Fibroblast of gingiva (primary cell): ENCODE measurements at places on chromosomes 6 and 20.

GRCh38 chr6:9399916-9400315, 964.6 kb upstream of the SLC35B3 start:
- DNase-seq = no peak

- no peak for DNase-seq
Measured at GRCh38 chr20:36672991-36673390, 27.0 kb upstream of the SLA2 start.

- no peak for DNase-seq
Measured at GRCh38 chr6:106476331-106477105, 116.0 kb downstream of the CRYBG1 start.

GRCh38 chr6:100456141-100456907, 8.4 kb downstream of the SIM1 start:
- DNase-seq = no peak

DNA sequence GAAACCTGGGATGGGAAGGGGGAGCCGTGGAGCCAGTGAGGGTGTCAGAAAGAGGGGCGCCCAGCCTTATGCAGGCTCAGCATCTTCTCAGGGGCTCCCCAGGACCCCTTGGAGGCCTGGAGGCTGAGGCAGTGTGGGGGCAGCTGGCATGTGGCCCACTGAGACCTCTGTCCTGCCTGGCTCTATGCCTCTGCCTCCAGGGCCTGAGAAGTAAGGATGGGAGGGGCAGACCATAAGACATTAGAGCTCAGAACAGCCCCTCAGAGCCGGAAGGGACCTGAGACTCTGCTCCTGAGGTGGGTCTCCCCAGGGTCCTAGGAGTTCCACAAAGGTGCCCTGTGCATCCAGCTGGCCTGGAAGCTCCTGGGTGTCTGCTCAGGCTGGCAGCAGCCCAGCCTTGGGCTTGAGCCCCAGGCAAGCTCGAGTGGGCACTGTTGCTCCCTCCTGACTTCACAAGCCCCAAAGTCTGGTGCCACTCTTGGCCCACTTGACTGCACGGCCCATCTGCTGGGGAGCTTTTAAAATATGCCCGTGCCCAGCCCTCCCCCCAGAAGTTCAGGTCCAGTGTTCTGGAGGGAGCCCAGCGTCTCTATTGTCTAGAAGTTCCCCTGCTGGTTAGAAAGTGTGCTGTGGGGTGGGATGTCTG, 126.8 kb downstream of the GRM4 start:
- no peak for DNase-seq

DNA sequence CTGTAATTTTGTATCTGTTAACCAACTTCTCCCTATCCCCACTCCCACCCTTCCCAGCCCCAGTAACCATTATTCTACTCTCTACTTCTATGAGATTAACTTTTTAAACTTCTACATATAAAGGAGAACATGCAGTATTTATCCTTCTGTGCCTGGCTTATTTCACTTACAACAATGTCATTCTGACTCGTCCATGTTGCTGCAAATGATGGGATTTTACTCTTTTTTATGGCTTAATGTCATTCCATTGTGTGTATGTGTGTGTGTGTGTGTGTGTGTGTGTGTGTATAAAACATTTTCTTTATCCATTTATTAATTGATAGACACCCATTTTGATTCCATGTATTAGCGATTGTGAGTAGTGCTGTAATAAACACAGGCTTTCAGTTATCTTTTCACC, 76.1 kb downstream of the COL19A1 start:
- DNase-seq = no peak

DNA sequence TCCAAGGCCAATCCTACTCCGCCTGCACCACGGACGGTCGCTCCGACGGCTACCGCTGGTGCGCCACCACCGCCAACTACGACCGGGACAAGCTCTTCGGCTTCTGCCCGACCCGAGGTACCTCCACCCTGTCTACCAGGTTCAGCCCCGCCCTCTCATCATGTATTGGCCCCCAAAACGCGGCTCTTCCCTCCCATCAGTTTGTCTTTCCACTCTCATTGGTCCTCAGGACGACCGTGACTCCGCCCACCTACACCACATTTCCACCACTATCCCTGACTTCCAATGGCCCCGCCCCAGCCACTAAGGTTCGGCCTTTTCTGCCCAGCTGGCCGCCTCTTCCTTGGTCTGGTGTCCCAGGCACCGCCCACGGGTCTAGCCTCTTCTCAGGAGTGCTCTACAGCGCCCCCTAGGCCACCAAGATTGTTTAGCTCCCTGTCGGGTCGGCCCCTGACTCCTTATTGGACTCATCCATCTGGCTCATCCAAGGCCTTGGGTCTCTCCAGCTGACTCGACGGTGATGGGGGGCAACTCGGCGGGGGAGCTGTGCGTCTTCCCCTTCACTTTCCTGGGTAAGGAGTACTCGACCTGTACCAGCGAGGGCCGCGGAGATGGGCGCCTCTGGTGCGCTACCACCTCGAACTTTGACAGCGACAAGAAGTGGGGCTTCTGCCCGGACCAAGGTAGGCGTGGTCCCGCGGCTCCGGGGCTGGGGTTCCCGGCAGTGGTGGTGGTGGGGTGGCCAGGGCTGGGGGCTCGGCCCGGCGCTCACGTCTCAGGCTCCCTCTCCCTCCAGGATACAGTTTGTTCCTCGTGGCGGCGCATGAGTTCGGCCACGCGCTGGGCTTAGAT, 3.1 kb downstream of the MMP9 start:
- DNase-seq = no peak

- no peak for DNase-seq
Measured at GRCh38 chr20:60113024-60113724, 155.0 kb downstream of the CDH26 start.

DNA sequence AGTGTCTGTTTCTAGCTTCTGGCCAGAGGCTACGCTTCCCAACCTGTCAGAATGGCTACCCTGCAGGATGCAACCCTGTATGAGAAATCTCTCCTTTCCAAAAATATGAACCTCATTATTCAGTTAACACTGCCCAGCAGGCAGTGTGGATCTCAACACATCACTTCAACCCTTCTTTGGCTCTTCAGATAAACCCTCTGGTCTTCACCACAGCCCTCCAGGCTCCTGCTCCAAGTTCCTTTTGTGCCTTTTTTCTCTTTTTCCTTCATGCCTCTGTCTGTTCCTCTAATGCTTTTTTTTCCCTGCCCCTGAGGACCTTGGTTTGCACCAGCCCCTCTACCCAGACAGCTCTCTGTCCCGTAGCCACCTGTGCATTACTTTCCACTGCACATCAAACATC, 207.4 kb downstream of the MYLK4 start:
- DNase-seq = no peak

GRCh38 chr6:101108286-101108685, 227.2 kb upstream of the ASCC3 start:
- DNase-seq = no peak

DNA sequence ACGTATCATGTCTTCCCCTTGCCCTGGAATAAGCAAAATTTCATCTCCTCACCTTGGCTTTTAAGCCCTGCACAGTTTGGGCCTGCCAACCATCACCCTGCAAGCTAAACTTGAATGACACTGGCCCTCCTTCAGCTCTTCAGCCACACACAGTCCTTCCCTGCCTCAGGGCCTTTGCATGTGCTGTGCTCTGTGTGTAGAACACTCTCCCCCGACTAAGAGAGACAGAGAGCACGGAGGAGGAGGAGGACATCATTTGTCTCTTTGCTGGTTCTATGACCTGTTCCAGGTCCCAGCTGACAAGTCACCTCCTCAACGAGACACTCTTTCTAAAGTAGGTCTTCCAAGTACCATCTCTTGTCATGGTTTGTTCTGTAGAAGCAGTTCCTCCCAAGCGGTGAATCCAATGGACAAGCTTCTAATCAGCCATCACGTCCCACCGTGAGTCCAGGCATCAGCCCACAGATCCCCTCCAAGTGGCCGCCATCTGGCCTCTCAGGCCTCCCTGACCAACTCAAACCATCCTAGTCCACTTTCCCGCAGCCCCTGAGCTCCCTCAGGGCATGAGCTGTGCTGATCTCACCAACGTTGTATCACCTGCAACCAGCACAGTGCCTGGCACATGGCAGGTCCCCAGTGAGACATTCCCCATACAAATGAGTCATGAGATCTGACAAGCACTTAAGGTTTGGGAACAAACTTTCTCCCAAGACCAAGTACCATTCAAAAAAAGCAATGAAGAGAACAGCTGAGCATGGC, 30.5 kb downstream of the NFATC2 start:
- DNase-seq = no peak

GRCh38 chr20:24206995-24207394, 218.4 kb upstream of the GGTLC1 start:
- DNase-seq = no peak

DNA sequence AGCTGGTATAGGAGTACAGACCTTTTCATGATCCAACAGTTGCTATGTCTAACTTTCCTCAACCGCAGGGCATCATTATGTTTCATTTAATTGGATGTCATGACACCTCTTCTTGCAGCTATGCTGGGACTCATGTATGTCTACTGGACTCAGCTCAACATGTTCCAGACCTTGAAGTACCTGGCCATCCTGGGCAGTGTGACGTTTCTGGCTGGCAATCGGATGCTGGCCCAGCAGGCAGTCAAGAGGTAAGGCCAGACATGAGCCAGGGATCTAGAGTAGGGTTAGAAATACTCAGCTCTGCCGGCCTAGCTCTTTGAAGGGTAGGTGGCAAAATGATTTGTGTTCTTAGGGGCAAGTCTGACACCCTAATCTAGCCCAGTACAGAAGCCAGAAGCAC, 25.2 kb downstream of the GHRH start:
- no peak for DNase-seq

- DNase-seq = no peak
Measured at GRCh38 chr6:107806691-107807090, 17.4 kb downstream of the SCML4 start.

- DNase-seq = no peak
Measured at GRCh38 chr6:90583179-90583835, 3.6 kb downstream of the MAP3K7 start.

- peak; percentile 38 for DNase-seq
Measured at GRCh38 chr6:20791944-20792343, 257.7 kb downstream of the CDKAL1 start.

- no peak for DNase-seq
Measured at GRCh38 chr6:470051-470900, 78.7 kb downstream of the IRF4 start.

DNA sequence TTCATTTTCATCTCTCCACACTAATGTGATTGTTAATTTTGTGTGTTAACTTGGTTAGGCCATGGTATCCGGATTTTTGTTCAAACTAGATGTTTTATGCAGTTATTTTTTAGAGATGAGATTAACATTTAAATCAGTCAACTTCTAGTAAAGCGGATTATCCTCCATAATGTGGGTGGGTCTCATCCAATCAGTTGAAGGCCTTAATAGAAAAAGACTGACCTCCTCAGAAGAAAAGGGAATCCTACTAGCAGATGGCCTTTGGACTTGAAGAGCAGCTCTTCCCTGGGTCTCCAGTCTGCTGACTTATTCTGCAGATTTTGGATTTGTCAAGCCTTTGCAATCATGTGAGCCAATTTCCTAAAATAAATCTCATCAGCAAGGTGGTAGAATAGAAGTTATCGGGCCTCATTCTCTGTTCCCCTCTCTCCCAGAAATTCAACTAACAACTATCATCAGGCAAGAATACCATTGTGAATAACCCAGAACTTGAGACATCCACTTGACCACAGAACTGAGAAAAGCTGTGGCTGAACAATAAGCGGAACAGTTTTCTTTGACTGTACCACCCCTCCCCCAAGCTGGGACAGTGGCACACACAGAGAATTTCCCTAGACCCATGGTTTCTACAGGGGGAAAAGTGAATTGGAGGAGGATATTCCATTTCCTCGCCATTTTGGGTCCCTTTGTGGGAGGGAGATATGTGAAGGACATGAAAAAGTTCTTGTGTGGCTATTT, 323.0 kb downstream of the UTRN start:
- DNase-seq = no peak

DNA sequence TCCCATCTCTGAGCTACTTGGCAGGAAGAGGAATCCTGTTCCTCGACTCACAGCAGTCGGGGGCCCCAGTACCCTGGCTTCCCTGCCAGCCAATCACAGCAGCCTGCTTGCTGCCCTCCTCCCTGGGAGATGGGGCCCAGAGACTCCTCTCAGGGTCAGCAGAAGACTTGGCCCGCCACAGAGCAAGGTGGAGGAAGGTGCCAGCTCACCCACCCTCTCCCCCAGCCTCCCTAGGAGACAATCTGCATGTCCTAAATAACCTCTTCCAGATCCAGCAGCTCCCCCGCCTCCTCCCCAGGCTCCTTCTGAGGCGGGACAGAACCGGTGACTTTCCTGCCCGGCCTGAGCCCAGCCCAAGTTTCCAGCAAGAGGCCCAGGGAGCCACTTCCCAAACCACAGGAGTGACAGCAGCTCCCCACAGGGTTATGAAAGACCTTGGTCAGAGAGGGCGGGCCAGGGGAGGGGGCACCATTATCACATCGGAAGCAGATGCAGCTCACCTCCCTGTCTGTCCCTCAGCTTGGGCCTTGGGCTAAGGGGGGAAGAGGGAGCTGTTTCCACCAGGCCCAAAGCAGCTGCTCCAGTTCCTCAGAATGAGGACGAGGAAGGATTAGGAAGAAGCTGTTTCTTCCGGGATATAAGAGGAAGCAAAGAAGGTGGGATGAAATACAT, 2.3 kb downstream of the CCND3 start:
- peak; percentile 76 for DNase-seq

GRCh38 chr6:53992522-53992921, 118.7 kb upstream of the MLIP start:
- no peak for DNase-seq

GRCh38 chr6:12909833-12910232, 193.3 kb downstream of the PHACTR1 start:
- DNase-seq = no peak

DNA sequence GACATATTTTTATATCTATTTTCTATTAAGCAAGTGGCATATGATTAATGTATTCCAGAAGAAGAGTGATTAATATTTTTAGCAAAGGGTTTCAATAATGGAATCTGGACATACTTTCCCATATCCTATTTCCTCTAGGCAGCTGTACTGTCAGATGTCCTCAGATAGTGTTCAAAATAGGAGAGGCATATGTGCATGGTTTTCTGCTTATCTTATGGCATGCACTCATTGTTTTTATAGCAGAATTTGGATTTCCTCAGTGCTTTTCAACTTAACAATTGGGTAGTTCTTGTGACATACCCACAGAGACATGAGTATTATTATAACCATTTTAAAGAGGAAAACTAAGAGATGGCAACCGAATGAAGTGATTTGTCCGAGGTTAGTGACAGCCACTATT, 12.6 kb upstream of the SLC17A5 start:
- no peak for DNase-seq

DNA sequence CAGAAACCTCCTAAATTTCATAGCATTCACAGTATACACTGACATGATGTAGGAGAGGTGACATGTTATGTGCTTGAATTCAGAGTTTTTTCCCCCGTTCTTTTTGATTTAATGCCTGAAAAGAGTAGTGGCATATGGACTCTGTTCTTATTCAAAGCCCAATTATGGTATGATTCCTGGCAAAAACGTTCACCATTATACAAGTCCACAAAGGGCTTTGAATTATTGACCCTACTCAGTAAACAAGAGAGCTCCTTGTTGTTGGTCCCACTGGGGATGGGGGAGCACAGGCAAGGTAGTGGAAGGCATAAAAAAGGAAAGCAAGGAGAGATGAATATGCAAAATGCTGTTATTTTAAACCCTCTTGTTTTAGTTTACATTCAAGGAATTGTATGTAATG, 136.0 kb upstream of the AHI1 start:
- no peak for DNase-seq
